NCI-H774 (cell line): ENCODE measurements at places on chromosomes 3 and 15.

DNA sequence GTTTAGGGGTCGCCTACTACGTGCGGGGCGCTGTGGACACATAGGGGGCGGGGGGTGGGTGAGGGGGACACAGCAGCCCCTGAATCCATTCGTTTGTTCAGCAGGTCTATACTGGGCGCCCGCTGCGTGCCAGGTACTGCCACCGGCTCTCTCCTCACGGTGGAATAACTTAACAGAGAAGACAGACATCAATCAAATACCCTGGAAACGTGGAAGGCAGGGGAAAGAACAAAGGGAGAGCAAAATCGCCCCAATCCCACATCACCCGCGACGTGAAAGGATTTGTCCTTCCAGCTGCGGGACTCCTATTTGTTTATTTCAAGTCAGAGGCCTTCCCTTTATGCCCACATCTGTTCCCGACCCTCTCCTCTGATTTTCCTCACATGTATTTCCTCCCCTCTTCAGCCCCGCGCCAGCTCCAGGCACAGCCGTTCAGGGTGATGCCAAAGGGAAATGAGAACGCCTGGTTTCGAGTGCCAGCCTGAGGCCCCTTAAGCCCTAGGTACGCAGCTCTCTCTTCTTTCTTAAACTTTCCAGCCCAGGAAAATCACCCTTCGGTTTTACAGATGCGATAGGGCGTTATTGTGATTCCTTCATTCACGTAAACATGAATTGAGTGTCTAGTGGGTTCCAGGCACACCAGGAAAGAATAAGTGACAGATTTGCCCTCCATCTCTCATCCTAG, 726 bp upstream of the PROK2 start:
- DNase-seq: no peak

- DNase-seq: no peak
These were observed 29.3 kb upstream of the SH3BP5 start for GRCh38 chr3:15361494-15362214.

DNA sequence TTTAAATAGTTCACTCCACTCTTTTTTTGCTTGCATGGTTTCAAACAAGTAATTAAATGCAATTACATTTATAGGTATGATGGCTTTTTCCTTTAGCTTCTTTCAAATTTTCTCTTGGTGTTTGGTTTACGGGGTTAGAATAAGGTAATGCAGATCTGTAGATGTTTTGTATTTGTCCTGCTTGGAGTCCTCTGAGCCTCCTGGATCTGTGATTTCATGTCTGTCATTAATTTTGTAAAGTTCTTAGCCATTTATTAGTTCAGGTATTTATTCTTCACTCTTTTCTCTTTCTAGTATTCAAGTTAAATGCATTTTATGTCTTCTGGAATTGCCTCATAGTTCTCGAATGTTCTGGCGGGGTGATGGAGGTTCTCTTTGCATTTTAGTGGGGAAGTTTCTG, 1.4 kb upstream of the MRPS25 start:
- DNase-seq: no peak

DNA sequence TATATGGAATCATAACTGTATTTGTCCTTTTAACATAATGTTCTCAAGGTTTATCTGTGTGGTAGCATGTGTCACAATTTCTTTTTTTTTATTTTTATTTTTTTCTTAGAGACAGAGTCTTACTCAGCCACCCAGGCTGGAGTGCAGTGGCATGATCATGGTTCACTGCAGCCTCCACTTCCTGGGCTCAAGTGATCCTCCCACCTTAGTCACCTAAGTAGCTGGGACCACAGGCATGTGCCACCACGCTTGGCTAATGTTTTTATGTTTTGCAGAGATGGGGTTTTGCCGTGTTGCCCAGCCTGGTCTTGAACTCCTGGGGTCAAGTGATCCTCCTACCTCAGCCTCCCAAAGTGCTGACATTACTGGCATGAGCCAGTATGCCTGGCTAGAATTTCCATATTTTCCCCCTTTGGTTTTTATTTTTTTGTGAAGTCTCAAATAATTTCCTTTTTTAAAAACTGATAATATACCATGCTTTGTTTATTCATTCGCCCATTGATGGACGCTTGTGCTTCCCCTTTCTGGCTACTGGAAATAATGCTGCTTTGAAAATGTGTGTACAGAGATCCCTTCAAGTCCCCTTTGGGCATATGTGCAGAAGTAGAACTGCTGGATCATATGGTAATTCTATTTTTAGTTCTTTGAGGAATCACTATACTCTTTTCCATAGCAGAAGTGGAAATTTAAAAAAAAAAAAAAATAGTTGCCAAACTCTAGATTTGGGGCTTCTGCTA, 28.4 kb downstream of the TMEM40 start:
- DNase-seq: no peak

- no peak for DNase-seq
These were observed 9.8 kb upstream of the PRR23E start for GRCh38 chr3:127182848-127183714.

- DNase-seq: no peak
These were observed 25.3 kb downstream of the UBXN7 start for GRCh38 chr3:196406811-196407470.

DNA sequence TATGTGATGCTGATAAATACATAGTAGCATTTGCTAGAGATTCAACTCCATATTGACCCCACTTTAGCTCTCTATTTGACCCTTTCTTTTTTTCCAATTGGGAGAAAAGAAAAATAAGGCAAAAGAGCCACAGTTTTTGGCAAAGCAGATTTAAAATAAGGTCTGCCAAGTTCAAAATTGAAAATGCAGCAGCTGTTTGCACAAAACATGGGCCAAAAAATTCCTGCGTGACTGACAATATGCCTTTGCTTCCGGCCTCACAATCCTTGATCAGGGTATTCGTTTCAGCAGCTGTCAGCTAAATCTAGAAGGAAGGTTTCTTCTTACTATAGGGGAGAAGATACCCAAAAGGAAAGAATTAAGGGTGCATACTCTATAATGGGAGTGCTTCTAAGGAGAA, 563.5 kb upstream of the CCDC54 start:
- no peak for DNase-seq

- DNase-seq: no peak
These were observed 3.9 kb upstream of the PAK2 start for GRCh38 chr3:196735751-196736150.

- DNase-seq: no peak
These were observed 3.3 kb downstream of the MSL2 start for GRCh38 chr3:136192831-136193230.

DNA sequence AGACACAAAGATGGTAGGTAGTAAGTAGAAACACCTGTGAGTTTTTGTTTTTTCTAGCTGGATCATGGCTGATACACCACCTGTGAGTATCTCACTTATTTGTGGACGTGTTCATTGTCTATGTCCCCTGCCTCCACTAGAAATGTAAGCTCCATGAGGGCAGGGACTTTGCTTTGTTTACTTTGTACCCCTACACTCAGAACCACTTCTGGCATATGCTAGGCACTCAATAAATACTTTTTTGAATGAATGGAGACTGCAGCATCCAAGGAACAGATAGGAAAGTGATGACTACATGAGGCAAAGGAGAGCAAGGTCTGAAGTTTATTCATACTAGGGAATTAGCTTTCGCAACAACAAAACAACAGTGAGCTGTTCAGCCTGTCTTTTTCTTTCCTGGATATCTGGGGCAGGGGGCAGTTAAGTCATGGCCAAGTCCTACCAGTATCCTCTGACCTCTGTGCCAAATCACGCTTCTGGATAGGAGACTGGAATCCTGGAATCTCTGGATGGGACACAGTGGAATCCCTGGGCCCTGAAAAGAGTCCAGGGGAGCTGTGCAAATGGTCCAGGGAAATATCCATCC, 11.6 kb upstream of the EPB42 start:
- DNase-seq: no peak

DNA sequence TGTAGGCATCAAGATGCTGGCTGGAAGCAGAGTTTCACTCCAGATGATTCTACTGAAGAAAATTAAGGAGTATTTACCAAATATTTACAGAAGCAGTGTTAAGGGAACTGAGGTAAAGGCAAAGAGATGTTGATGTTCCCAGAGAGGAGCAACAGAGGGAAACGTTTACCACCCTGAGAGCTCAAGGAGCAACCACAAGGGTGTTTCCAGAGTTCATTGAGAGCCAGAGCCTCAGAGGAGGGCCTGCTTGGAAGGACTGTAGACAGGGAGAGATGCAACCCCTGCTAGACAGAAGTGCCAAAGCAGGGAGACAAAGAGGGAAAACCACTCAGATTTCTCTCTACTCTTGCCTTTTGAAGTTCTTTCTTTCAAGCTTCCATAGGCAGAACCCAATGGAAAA, 474.5 kb downstream of the RBMS3 start:
- DNase-seq: no peak
